ENCODE measurements at places on chromosomes 7 and 10.

GRCh38 chr7:50450590-50451032, 461 bp upstream of the FIGNL1 start:
- peak; percentile 8 for DNase-seq

- DNase-seq = no peak
Measured at GRCh38 chr7:18541181-18541870, 45.8 kb downstream of the HDAC9 start.

- no peak for DNase-seq
Measured at GRCh38 chr7:152868122-152869040, 108.8 kb downstream of the ACTR3B start.

DNA sequence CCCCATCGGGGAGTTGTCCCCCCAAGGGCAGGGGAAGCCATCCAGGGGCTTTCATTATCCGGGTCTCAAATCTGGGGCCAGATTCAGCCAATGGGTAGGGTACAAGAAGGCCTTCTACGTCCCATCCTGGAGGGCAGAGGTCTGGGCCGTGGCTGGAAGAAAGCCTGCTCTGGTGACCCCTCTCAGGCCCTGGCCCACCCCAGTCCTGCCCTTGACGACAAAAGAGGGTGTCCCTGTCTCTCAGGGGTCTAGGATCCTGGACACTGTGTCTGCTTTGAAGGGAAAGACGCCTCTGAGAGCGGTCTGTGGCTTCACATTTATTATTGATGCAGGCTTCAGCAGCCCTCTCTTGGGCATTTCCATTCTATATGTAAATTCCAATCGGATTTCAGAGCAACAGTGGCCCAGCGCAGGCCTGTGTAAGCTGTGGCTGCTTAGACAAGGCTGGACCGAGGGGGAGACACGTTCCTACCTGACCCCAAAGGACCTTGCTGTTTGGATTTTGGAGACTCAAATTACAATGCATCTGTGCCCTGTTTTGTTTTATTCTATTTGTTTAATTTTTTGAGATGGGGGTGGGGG, 83.2 kb upstream of the BAIAP2L1 start:
- no peak for DNase-seq

- DNase-seq = no peak
Measured at GRCh38 chr10:60534761-60535389, 145.2 kb upstream of the ANK3 start.

GRCh38 chr10:132899054-132899750, 43.2 kb downstream of the CFAP46 start:
- DNase-seq = no peak

DNA sequence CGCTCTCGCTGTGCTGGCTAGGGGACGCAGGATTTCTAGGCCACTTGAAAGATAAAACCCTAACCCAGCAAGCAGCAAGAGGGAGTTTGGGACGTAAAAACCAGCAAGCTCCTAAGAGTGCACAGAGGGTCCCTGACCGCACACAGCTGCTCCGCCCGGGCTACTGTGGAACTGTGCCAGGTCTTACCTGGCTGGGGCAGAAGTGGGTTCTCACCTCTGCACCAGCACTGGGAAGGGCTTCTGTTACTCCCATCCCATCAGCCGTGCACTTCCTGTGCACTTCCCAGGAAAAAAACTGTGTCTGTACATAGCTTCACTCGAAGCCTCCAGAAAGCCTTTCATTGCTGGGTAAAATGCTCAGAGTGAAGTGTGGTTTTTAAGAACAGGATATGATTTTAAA, 45.9 kb upstream of the PTF1A start:
- DNase-seq = no peak

- DNase-seq = no peak
Measured at GRCh38 chr7:4751398-4751947, 23.9 kb upstream of the AP5Z1 start.

DNA sequence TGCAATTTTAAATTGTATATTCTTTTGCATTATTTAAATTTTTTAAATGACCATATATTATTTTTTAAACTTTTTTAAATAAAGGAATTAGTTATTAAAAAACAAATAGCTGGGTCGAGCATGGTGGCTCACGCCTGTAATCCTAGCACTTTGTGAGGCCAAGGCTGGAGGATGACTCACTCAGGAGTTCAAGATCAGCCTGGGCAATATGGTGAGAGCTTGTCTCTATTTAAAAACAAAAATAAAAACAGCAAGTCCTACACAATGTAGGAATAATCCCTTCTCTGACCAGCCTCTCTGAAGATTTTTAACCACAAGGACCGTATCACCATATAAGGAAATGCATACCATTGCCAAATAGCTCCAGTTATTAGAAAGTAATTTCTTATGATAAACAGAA, 19.6 kb downstream of the NOC3L start:
- no peak for DNase-seq

DNA sequence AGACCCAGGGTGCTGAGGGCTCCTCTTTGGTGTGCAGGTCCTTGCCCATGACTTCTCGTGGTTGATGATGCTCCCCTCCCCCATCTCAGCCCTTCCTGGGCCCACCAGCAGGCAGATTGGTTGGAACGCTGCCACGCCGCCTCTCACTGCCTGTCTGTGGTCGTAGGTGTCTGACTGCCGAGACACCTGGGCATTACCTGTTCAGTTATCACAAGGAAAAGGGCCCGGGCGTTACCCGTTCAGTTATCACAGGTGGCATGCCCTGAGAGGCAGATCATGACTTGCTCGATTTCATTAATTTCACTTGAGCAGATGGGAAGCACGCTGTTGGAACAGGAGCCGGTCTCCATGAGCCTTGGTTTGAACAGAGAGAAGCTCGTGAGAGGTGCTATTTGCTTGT, 42.5 kb downstream of the TACR2 start:
- no peak for DNase-seq

- DNase-seq = no peak
Measured at GRCh38 chr10:95831515-95831914, 75.6 kb downstream of the ENTPD1 start.

- no peak for DNase-seq
Measured at GRCh38 chr10:120516426-120516825, 59.4 kb downstream of the PLPP4 start.

DNA sequence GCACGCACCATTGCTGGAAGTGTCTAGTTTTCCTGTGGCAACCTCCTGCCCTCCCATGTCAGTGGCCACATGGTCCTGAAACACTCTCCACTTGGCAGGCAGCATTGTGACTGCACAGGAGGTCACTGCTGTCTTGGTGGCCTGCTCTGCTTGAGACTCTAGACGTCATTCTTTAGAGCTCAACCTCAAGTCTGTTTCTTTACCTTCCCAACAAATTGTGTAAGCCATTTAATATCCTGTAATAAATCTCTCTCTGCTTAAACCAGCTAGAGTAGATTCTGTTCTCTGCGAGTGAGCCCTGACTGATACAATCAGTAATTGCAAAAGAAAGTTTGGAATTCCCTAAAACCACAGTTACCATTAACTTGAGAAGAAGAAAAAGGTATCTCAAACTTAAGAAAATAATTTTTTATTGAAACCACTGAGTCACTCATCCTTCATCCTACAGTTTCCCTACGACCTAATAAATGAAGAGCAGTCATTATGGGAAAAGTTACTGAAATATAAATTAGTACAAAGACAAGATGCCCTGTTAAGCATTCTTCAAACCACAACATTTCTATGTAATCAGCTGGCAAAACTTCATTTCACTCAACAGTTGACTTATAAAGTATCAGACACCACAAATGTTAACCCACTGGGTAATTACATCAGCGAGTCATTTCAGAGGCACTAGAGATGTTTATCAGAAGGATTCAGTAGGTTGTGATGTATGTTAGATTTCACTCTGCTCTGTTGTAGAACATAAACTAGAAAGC, 18.0 kb downstream of the SLC25A13 start:
- DNase-seq = no peak

GRCh38 chr7:147878912-147879661, 711.5 kb upstream of the C7orf33 start:
- no peak for DNase-seq

GRCh38 chr10:22807238-22807637, 92.9 kb upstream of the PIP4K2A start:
- no peak for DNase-seq

DNA sequence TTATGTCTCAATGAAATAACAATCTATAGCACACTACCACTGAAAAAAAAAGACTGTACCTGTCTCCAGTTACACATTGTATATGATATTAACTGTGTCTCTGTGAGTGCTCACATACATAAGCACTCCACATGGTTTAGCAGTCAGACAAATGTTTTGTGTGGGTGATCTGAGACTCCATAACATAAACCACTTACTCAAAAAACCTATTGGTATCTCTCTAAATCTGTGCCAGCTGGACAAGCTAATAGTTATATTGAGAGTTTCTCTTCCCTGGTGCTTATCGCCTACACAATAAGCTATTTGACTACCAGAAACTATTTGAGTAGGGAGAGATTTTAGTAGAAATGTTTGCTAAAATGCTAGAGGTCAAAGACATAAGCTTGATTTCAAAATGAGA, 190.1 kb upstream of the AGR3 start:
- no peak for DNase-seq

DNA sequence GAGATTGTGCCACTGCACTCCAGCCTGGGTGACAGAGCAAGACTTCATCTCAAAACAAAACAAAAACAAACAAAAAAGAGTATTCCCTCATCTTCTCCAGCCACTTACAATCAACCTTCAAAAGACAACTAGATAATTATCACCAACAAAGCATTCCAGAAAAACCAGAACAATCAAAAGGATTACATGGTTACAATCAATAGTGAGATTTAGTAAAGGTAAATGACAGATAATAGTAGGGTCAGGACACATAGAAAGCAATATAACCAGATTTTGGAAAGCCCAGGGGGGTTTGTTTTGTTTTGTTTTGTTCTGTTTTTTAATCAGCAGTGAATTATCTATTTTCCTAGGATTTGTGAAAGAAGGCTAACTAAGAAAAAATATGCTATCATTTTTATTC, 91.0 kb upstream of the PTN start:
- DNase-seq = no peak

GRCh38 chr7:155836216-155837125, 24.2 kb upstream of the SHH start:
- DNase-seq = no peak

DNA sequence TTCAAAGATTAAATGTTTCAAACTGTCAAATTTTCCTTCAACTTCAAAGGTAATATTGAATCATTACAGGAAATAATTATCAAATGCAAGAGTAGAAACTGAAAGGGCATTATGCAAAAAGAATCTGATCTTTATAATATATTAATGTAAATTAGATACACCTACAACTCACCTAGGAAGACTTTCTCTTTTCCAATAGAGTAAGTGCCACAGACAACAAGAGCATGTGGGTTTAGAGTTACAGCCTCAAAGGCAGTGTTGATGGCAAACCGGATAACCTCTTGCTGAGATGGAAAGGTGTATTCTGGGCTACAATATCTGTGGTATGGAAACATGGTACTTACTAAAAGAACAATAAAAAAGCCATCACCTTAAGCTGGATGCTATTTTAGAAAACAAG, 11.7 kb downstream of the DCLRE1A start:
- no peak for DNase-seq

DNA sequence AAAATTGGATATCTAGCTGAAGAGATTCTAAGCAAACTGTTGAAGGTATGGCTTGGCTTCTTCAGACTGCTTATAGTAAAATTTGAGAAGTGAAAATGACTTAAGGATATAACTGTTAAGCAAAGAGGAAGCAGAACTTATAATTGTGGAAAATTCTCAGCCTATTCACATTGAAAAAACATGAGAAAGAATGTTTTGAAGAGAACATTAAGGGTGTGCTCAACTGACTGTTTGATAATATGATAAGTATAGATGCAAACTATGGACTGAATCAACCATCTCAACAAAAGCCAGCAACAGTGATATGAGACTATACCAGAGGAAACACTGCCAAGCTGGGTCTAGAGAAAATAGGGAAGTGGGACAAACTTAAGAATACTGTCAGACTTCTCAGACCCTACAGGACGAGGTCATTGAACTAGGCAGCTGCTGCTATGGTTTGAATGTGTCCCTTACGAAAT, 133.1 kb upstream of the PPP1R3A start:
- no peak for DNase-seq

DNA sequence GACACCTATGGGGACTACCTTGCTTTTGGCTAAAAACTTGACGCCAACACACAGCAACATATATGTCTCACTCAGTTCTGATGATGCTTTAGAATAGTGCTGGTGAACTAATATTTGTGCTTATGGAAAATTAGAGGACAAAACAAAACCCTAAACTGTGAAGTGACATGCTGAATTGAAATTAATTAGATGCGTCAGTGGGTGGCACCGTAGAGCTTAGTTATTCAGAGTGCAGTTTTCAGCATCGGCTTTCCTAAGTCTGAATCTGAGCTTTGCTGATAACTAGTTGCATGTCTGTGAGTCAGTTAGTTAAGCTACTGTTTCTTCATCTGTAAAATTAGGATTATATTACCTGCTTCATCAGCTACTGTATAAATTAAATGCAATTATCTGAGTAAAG, 245.0 kb upstream of the SORCS1 start:
- DNase-seq = no peak

DNA sequence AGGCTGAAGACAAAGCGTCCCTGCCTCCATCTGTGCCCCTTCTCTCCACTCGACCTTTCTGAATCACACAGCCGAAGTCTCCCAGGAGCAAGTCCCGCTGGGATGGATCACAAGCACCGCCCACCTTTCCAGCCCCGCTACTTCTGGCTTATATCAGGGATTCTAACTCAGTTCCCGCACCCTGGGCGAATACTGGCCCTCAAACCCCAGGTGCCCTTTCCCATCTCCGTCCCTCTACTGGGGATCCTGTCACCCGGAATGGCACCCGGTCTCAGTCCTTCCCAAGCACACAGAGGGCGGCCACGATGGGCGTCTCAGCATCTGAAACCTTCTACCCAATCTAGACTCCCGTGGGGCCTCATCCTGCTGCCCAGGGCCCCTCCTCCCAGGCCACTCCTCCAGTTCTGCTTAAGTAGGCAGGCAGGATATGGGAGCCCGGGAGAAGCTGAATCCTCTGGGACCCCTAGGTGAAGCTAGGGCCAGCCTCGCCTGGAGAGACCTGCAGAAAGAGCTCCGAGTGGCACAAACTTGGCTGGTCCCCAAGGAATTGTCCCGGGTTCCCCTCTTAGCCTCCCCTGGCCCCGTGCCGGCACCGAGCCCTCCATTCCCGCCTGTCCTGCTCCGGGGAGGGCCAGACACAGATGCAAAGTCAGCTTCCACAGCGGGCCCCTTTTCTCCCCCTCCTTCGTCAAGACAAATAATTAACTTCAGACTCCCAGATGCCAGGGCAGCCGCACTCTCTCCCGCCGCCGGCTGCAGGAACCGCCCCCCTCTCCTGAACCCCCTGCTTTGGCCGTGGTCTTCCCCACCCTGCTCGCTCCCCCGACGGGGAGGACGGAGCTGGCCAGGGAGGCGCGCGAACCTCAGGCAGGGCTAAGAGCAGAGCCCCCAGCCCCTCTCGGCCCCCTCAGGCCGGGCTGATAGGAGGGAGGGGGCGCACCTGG, 612 bp downstream of the KCP start:
- no peak for DNase-seq

DNA sequence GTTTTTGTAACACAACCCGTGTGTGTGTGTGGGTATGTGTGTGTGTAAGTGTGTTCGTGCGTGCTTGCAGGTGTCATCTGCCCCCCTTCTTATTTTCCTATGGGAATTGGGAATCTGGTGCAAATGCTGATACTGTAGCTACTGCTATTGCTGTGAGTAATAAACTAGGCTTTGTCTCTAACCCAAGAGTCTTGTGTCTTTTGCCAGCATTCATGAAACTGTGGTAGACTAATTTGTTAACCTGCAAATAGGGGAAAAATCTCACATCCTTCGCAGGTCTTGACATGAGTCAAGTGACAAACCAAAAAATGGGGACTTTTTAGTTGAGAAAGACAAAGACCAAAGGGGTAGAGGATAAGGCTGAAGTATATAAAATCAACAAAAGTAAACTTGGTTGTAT, 57.9 kb upstream of the FAM133B start:
- no peak for DNase-seq

- DNase-seq = no peak
Measured at GRCh38 chr7:81433692-81434331, 336.0 kb downstream of the HGF start.
